ENCODE measurements at places on chromosomes 3 and 15.

GRCh38 chr3:50648313-50648712 lies 26.4 kb upstream of the DOCK3 start:
- DNase-seq = no peak

- no peak for DNase-seq
These were observed 8.0 kb downstream of the SENP2 start for GRCh38 chr3:185594073-185594472.

- DNase-seq = no peak
These were observed 286.8 kb upstream of the TRIM42 start for GRCh38 chr3:140391061-140391460.

- DNase-seq = no peak
These were observed 451.8 kb upstream of the IL12A start for GRCh38 chr3:159536876-159537275.

DNA sequence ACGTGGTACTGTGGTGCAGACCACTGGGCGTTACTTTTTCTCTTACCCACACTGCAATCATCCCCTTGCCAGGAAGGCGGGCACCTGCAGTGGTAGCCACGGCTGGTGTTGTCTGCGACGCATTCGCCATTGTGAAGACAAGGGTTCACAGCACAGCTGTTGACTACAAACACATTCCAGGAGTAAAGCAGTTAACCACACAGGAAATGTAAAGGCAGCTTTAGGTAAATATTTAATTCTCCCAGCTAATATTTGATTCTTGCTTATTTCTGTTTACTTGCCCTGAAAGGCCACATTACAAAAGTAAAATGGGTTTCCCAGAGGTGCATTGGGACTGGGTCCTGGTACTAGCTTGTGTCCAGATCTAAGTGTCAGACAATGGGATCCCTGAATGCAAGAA lies 45.4 kb downstream of the HEG1 start:
- no peak for DNase-seq

DNA sequence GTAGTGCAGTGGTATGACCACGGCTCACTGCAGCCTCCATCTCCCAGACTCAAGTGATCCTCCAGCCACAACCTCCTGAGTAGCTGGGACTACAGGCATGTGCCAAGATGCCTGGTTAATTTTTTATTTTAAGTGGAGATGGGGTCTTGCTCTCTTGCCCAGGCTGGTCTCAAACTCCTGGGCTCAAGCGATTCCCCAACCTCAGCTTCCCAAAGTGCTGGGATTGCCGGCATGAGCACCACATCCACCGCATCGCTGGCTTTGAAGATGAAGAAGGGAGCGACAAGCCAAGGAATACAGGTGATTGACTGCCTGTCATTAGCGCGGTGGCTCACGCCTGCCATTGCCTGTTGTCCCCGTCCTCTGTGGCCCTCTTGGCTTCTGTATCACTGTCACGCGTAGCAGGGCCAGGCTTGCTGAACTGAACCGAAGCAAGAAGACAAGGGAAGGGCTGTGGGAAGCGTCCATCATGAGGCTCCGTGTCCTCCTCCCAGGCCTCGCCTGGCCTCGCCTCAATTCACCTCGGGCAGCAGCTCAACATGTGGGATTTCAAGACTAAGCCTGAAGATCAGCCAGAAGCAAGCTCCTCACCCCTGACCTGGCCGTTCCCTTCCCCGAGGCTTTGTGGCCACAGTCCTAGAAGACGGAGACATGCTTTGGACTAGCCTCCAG lies 46.4 kb upstream of the TFRC start:
- no peak for DNase-seq

DNA sequence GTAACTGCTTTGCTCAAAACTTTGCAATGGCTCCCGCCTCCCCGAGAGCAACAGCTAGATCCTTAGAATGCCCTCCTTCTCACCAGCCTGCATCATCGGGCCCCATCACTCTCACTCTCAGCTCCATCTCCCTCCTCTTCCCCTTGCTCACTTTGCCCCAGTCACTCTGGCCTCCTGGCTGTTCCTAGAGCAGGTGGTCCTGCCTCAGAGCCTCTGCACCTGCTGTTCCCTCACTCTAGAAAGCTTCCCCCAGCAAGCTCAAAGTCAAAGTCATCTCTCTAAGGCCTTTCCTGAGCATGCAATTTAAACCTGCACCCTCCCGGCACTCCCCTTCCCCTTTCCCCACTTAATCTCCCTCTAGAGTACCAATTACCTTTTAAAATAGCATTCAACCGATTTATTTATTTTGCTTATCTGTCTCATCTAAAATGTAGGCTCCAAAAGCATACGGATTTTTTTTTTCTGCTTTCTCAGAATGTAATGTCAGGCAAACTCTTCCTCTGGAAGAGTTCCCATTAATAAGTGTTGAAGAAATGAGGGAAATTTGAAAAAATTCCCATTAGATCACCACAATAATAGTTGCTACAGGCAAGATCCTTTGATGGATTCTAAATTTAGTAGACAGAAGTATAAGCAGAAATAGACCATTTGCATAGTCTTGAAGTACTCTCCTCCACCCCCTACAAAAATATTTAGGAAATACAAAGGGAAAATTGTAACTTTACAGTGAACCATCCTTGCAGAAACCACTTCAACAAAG lies 15.9 kb upstream of the HES1 start:
- DNase-seq = no peak

GRCh38 chr15:72077950-72078349 lies 40.0 kb downstream of the MYO9A start:
- no peak for DNase-seq

- no peak for DNase-seq
These were observed 14.1 kb downstream of the MRPS22 start for GRCh38 chr3:139357899-139358298.

- DNase-seq = no peak
These were observed 9.5 kb downstream of the CPNE9 start for GRCh38 chr3:9713142-9713541.

GRCh38 chr3:107579371-107579770 lies 56.6 kb downstream of the BBX start:
- DNase-seq = no peak

GRCh38 chr3:184942735-184943134 lies 130.8 kb downstream of the VPS8 start:
- no peak for DNase-seq

DNA sequence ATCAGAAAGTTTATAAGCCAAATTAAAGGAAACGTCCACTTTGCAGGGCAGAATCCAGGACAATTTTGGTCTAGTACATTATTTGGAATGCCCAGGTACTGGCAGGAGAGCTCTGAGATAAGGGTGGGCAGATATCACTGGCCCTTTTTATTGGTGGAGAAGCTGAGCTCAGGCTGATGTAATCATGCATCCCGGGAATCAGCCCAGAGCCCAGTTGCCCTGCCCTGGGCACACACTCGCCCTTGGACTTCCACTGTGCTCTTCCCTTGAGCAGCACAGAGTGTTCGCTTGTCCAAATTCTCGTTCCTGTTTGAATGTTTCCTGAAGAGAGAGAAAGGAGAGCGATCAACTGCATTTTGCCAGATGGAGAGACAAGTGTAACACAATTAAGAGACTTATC lies 3.7 kb downstream of the AQP9 start:
- DNase-seq = no peak

DNA sequence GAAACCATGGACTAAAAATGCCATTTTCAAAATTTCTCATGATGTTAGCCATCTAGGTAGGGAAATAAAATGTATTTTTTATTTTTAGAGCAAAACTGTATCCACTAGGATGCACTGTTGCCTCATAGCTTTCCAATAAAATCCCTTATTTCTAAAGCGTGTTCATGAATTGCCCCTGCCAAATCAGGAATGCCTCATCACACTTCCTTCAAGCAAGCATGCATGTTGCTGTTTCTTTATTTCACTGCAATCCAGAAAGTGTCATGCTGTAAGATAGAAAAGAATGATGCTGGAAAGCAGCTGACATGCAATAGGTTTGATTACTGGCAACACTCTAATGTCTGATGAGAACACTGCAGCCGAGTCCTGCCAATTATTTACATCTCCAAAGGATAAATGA lies 239.5 kb downstream of the CHL1 start:
- no peak for DNase-seq

GRCh38 chr15:85584872-85585271 lies 204.5 kb downstream of the AKAP13 start:
- DNase-seq = no peak

DNA sequence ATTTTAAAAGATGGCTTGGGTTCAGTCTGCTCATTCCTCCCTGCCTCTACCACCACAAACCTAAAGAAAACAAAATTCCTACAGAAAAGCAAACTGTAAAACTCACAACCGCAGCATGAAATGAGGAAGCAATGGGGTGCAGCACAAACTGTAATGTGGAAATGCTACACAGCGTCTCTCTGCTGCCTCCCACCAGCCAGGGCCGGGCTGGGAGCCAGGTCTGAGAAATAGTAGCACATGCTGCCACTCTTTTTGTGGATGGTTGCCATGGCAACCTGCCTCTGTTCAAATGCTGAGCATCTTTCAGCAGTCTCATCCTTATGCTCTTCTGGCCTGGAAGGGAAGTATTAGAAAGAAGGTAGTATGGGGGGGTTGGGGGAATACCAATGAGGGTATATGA lies 55.4 kb downstream of the EOMES start:
- no peak for DNase-seq

DNA sequence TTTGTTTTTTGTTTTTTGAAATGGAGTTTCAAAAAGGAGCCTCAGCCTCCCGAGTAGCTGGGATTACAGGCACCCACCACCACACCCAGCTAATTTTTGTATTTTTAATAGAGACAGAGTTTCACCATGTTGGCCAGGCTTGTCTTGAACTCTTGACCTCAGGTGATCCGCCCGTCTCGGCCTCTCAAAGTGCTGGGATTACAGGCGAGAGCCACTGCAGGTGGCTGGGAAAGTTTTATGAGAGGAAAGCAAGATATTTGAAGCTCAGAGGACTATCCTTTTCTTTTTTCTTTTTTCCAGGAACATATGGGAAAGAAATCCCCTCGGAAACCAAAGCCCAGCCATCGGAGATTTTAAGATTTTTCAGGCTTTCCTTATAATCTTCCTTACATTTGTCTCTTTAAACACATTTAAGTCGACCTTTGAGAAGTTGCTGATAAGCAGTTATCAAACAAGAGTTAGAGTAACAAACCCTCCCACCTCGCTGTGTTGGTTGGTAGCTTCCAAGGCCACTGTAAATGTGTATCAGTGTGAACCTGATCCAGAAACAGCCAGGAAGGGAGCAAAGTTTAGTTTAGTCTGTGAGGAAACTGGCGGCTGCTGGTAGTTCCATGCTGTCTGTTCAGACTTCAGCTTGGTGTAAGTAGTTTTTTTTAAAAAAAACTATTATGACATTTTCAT lies 34.5 kb upstream of the MAP3K13 start:
- DNase-seq = no peak

DNA sequence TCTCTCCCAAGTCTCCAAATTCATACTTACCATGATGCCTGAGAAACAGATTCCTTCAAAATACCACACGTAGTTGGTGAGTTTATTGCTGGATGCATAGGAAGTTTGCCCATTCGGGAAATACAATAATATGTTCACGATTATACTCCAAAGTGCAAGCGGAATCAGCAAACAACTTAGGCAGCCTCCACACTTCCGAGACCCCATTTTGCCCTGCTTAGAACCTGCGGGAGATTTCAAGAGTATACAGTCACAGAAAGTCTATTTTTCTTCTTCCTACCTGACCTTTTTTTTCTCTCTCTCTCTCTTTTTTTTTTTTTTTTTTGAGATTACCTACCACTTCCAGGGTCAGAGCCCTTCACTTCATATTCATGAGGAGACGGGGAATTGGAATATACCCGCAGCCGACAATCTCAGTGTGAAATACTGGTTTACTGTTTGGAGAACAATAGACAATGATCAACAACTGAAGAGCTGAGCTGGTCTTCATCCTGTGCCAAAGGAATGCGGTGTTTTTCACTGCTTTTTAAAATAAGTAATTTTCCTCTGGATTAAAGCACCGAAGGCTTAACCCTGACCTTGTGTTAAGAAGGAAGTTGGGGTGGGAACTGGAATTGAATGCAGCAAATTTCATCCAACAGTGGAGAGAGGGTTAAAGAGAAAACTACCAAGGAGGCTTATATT lies at the start of gene TM4SF18:
Gene TM4SF18 (minus strand): TSS at position 461 of the 684 bp plus-strand sequence. CDS start 254 bp downstream, at position 207.
- no peak for DNase-seq

GRCh38 chr15:101091080-101092017 lies 160.5 kb downstream of the CHSY1 start:
- DNase-seq = no peak

GRCh38 chr3:25594007-25594502 lies 70.7 kb downstream of the TOP2B start:
- no peak for DNase-seq

DNA sequence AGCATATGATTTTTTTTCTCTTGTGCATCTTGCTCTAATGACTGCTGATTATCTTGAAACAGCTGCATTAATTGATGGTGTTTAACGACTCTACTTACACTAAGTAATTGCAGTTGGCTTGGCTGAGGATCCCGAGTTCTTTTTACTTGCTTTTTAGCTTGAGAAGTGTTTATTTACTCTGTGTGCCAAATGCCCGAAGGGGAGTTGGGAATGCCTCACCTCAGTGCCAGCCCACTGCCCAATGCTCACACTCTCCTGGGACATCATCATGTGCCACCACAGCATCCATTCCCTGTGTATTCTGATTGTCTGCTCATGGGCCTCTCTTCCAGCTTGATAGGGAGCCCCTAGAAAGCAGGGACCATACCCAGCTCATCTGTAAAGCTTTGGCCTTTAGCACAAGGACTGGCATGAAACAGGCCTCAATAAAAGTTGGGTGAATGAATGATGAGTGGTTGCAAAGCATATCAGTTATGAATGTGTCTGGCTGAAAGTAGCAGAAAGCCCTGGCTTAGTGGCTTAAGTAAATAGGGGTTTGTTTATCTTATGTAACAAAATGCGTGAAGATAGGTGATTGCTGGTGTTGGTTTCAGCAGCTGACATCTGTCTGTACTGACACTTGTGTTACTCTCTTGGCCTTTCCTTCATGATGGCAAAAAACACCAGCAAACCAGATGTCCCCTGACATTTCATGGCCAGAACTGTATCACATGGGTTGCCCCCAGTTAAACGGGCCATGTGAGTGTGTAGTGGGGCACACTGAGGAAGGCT lies 8.1 kb downstream of the PXYLP1 start:
- no peak for DNase-seq

GRCh38 chr3:58723173-58723572 lies 56.6 kb upstream of the FAM3D start:
- DNase-seq = no peak

- no peak for DNase-seq
These were observed 23.9 kb upstream of the AADACL2 start for GRCh38 chr3:151709847-151710246.

GRCh38 chr3:64945171-64945729 lies 257.4 kb upstream of the ADAMTS9 start:
- no peak for DNase-seq

DNA sequence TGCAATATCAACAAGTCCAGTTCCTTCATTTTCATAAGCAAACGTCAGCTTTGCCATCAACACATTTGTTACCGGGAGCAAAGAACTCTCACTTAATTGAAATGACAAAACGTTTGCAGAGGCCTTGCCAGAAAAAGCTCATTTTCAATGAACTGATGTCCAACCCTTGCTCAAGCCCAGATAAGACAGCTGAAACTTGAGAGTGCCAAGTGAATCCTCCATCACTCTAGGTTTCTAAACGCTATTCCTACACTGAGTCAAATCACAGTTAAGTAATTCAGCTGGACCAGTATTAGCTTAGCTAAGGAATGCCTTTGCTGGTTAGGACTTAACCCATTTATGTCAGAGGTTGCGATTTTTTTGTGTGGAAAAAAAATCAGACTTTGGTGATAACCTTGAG lies 11.5 kb downstream of the CHSY1 start:
- no peak for DNase-seq

All from activated CD4-positive, alpha-beta T cell treated with anti-CD3 and anti-CD28 coated beads, Interleukin-2, amount 50 U/mL, for 4 hours (primary cell).